ENCODE measurements at places on chromosomes 13 and 19.
A peak's percentile ranks its signal among the peaks of the same experiment; 100 is the strongest.

GRCh38 chr19:49557641-49558325 is 22.6 kb downstream of the NOSIP start:
- DNase-seq: no peak

GRCh38 chr19:10009714-10010224 is 535 bp downstream of the COL5A3 start:
- DNase-seq: no peak

DNA sequence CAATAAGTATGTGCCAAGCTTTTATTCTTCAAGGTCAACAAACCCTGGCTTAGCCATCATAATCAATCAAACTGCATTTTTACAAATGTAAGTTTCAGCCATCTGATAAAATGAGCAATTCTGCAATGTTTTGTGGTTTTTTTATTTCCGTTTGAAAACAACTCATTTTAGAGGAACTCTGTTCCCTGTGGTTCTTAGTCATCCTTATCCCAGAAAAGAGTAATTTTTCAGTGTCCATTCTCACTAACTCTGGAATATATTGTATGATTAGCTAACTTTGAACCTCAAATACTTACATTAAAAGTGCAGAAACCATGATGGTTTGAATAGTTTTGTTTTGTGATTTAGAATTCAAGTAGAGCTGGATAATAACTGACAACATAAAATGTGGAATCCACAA is 87.6 kb downstream of the IRS2 start:
- DNase-seq: no peak

DNA sequence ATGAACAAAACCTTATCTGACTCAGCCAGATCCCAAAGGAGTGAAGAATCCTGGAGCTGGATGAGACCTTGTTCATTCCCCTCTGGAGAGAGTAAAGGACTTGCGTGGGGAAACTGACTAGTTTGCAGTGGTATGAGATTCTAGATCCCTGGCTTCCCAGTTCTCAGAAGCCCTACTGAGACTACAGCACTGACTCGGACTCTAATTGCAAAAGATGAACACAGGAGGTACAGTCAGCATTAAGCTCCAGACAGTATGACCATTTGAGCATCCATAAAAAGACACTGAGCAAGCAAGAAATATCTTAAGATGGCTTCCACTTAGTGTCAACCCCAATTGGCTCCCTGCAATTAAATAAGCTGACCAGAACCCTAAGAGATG is 6.8 kb downstream of the ZC3H4 start:
- no peak for DNase-seq

DNA sequence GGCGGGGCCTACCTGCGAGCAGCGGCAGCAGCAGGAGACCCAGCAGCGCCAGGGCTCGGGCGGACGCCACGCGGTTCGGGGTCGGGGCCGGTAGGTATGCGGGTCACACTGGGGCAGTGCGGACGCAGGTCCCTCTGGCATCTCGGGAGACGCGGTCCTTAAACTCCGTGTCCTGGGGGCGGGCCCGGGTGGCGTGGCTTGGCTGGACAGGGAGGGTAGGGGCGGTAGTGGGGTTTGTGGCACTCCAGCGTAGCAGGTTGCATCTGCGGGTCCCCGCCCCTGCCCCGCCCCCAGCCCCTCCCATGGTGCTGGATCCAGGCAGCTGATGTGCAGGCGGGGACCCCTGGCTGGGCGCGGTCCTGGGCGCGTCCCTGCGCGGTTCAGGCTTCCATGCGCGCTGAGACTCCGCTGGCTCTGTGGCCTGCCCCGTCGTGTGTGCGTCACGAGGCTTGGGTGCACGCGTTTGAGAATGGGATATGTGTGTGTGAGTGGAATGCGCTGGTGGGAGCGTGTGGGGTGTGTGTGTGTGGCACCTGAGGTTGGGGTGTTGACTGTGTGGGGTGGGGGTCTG is 96.1 kb downstream of the WTIP start:
- peak; percentile 76 for DNase-seq

- DNase-seq: no peak
These were observed 26.8 kb downstream of the RASA3 start for GRCh38 chr13:114105521-114106225.

GRCh38 chr13:76928456-76928855 is 19.9 kb upstream of the ACOD1 start:
- no peak for DNase-seq

GRCh38 chr13:58773280-58773859 is 1141.8 kb downstream of the PCDH17 start:
- DNase-seq: no peak

DNA sequence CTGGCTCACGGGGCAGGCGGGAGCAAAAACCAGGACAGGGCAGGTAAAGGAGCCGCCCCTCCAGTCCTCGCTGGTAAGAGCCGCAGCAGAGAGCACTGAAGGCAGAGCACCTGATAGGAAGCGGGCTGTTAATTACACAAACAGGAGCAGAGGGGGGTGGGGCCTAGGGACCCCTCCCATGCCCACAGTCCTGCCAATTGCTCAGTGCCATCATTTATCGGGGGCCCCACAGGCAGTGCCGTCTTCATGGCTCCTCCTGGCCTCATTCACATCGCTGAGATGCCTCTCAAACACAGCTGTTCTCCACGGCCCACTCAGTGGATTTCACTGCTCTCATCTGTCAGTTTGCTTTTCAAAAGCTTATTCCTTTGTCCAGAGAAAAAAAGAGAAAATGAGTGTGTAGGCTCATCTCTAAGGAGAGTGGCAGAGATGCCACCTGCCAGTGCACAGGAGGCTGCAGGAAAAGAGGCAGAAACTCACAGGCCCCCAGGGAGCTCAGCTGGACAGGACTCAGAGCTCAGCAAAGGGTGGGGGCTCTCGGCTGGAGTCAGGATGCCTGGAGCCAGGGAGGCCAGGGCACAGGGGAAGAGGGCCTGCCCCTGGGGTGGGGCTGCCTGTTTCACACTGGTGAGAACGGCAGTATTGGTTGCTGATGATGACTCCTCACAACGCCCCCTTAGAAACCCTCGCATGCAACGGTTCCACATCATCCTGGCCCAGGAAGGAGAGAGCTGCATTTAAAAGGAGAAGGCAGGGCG is 174.6 kb downstream of the COL4A1 start:
- DNase-seq: no peak

DNA sequence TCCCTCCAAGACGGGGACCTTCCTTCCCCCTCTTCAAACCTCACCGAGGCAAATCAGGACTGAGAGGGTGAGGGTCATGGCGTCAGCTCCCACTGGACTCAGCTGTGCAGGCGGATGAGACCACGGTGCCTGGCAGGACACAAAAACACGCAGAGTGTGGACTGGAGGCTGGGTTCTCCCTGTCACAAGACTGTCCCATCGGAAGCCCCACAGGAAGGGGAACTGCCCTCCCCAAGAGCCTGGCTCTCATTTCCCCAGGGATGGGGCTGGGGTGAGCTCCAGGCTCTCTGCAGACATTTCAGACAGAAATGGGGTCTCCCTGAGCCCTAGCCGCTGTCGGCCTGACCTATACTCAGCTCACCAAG is at the start of gene LILRB5:
Gene LILRB5 (minus strand): TSS at position 158 of the 365 bp plus-strand sequence. CDS start 80 bp downstream, at position 78.
- no peak for DNase-seq

GRCh38 chr13:30292325-30292724 is 15.0 kb downstream of the KATNAL1 start:
- no peak for DNase-seq

DNA sequence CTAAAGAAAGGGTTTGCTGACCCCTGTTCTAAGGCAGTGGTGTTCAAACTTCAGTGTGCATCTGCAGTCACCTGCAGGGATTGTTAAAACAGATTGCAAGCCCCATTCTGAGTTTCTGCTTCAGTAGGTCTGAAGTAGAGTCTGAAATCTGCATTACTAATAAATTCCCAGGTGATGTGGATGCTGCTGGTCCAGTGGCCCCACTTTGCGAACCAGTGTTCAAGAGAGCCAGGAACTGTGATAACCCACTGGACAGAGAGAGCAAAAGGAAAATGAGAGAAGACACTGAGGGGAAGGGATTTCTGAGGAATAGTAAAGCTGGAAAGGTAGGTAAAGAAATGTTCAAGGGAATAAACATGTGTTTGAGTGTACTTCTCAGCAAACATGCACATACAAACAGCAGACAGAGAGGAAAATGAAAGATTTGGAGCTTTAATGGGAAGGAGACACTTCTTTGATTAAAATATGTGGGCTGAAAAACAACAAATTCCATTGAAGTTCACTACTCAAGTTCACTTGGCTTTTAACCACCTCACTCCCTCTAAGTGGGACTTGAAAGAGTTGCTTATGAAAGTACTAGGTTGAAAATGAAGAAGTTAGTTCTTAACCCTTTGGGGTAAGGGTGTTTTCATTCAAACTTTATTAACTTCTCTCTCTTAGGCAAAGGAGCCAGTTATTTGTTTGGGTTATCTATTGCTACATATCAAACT is 26.4 kb upstream of the FAM216B start:
- DNase-seq: no peak

- DNase-seq: no peak
These were observed 173.2 kb downstream of the FLT1 start for GRCh38 chr13:28321756-28322155.

DNA sequence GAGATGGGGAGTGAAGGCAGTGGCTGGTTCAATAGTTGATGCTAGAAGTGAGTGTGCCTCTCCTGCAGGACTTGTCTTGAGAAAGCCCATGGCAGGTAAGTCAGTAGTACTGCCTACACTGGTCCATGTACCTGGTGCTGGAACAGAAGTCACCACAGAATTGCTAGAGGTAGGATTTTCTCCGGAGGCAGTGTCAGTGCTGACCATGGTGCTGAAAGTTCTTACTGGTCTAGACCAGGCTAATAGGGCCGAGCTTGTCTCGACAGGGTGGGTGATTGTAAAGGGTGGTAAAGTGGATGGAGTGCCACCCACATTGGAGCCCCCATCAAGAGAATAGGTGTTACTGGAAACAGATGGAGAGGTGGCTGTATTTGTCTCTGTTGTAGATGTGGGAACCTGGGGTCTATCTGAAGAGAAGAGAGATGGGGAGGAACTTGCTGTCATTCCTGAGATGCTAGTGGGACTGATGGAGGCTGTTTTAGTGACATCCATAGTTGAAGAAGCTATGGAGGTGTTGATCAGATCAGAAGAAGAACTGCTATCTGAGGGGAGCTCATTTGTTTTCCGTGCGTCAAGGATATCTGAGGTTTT is 36.6 kb downstream of the MUC16 start:
- no peak for DNase-seq

DNA sequence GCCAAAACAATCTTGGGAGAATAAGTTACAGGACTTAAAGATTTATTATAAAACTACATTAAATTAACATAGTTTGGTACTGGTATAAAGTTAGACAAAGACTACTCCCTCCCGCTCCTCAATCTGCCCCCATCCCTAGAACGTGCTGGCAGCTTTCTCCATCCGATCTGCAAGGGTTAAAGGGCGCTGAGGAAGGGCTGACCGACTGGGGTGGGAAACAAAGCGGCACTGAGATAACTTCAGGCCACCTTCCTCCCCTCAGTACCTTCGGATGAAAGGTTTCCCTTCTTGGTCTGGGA is 790 bp upstream of the SUGT1 start:
- DNase-seq: no peak
